ENCODE measurements at places on chromosomes 2 and 18.

DNA sequence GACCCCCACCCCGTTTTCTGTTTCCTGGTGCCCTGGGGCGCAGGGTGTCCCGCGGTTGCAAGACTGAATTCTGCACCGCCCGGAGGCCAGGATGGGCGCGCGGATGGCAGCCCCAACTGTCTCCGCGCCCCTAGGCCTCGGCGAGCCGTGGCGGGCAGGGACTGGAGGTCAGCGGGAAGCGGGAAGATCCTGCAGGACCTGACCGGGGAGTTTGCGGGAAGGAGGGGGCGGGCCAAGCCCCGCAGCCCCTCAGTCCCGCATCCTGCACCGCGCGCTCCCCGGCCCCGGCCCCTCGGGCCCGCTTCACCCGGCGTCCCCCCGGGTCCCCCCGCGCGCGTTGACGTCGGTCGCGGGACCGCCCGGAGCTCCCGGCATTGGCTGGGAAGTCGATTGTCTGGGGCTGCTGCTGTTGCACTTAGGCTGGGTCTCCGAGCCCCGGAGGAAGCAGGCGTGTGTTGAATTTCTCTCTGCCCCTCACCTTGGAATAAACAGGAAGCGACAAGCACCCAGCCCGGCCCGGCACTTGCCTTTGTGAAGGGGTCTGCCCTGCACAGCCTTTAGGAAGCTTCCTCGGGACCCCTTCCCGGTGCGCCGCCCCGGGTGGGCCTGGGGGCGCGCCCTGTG is at the start of gene LDLRAD4:
TSS of gene LDLRAD4 (plus strand) at position 393 of the 624 bp plus-strand sequence.
- peak; percentile 18 for DNase-seq

- no peak for DNase-seq
These were observed 334.7 kb upstream of the SLC39A10 start for GRCh38 chr2:195322324-195322723.

GRCh38 chr18:63322908-63323634 is 3.5 kb upstream of the BCL2 start:
- DNase-seq: peak; percentile 20

- DNase-seq: no peak
These were observed 191.0 kb upstream of the LRP1B start for GRCh38 chr2:142321706-142322280.

GRCh38 chr2:133025004-133025403 is 355.0 kb upstream of the LYPD1 start:
- DNase-seq: no peak

DNA sequence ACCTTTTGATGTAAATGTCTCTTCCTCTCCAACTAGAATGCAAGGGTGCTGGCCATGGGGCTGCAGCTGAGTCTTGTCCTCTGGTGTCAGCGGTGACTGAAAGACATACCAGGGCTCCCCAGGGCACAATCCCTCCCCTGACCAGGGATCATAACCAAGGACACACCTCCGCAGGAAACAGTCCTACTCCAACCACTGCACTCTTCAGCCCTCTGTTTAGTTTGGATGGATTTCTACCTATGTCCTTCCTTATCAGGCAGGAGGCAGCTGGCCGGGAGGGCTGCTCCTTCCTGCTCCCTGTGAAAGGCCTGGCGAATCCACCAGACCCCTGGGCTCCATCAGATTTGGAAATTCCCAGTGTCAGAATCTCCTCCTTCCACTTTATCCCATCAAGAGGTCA is 185.2 kb upstream of the ID2 start:
- no peak for DNase-seq

DNA sequence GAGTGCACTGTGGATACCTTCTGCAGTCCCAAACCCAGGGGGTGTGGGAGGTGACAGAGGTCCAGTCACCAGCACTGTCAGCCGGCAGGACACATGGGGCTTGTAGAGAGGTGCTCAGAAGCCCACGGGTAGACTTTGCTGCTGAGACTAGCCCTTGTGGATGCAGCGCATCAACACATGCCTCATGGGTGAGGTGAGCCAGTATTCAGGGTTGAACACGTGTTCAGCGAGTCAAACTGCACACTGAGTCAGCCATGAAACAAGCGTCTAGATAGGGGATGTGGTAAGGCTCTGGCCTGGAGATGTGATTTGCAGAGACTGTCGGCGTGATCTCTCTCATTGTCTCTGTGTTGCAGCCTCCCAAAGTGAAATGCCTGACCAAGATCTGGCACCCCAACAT is 35.8 kb upstream of the SCLY start:
- no peak for DNase-seq

DNA sequence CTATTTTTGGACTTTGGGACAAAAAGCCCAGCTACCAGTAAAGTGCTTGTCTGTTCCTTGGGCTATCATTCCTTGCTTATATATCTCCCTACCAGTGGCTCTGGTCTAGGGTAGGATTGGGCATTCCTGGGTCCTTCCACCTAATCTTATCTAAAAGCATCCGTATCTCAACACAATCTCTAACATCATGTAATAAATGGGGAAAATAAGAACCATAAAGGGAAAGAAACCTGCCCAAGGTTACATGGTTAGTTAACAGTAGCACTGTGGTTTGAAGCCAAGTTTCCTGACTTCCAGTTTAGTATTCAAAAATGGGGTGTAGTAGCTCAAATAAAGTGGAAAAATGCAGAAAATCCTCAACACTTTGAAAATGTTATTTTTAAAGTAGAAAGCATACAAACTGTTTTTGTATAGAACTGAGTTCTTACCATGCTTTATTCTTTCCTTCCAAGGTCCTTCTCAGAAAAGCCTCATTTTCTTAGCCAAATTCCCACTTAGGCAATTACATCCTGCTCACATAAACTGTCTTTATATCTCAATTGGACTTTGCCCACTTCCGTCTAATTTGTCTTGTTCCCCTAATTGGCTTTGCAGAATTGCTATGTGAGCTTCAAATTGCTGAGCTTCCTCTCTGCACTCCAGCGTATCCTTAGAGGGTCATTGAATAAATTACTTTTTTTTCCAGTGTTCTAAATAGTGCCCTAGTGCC is 273.1 kb upstream of the UBE2E3 start:
- no peak for DNase-seq

DNA sequence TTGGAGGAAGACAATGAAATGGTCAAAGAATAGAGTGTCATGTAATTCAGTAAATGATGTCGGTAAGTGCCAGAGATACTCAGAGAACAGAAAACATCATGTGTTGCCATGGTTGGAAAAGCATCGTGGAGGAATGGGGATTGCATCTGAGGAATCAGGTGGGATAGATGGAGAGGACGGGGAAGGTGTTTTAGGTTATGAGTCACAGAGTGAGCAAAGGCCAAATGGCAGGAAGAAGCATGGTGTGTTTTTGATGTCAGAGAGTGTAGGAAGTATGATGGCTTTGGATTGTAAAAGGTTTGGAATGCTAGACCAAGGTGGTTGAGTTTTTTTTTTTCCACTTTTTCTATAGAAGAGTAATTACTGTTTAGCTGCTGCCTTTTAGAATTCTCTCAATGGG is 27.5 kb upstream of the CD28 start:
- DNase-seq: no peak

GRCh38 chr2:138846216-138846821 is 66.1 kb upstream of the NXPH2 start:
- DNase-seq: no peak

DNA sequence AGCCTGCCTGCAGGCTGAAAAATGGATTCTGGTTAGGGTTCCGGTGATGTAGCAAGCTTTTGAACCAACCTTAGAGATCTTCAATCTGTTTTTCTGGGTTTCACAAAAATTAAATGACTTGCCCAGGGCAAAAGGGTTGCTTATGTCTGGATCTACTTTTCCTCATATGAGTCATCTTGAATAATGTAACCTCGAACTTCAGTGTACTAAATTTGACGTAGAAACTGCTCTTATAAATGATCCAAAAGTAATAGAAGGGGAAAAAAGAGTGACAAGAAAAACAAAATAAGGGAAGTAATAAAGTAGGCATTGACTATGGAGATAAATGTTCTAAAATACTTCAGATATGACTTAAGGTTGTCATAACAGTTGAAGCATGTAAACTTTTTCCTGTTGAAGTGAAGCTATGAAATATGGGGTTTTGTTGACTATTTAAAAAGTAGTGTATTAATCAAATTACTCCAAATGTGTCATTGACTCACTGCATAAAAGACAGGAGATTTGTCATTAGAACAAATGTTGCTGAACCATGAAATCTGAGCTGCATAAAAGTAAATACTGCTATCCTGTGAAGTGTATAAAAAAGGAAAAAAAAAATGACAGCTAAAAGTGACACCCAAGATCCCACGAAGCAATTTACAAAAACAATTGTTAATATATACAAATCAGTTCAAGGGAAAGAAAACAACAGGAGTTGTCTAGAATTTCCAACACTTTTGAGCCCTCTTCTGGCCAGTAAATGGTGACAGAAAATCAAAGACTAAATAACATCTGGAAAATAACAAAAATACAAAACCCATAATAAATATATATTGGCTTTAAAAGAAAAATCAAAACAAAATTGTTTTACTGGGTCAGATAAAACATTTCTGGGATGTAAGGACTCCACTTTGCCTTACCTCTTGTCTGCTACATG is 103.6 kb upstream of the SERPINE2 start:
- no peak for DNase-seq

DNA sequence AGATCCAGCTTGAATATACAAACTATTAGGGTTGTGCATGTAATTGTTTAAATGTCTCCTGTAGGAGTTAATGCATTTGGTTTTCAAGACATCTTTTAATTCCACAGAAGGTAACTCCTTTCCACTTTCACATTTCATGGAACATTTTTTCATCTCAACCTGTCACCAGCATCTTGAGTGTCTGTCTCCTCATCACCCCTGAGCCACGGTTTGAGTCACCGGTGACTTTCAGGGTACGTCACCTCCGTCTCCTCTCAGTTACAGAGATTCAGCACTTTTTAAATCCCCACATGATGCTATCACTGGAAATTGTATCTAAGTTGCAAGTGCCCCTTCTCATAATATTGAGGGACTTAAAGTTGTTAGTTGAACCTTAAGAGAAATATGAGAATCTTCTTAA is 25.3 kb downstream of the GPR55 start:
- peak; percentile 49 for DNase-seq

GRCh38 chr2:236728916-236729670 is 159.5 kb downstream of the ACKR3 start:
- no peak for DNase-seq

DNA sequence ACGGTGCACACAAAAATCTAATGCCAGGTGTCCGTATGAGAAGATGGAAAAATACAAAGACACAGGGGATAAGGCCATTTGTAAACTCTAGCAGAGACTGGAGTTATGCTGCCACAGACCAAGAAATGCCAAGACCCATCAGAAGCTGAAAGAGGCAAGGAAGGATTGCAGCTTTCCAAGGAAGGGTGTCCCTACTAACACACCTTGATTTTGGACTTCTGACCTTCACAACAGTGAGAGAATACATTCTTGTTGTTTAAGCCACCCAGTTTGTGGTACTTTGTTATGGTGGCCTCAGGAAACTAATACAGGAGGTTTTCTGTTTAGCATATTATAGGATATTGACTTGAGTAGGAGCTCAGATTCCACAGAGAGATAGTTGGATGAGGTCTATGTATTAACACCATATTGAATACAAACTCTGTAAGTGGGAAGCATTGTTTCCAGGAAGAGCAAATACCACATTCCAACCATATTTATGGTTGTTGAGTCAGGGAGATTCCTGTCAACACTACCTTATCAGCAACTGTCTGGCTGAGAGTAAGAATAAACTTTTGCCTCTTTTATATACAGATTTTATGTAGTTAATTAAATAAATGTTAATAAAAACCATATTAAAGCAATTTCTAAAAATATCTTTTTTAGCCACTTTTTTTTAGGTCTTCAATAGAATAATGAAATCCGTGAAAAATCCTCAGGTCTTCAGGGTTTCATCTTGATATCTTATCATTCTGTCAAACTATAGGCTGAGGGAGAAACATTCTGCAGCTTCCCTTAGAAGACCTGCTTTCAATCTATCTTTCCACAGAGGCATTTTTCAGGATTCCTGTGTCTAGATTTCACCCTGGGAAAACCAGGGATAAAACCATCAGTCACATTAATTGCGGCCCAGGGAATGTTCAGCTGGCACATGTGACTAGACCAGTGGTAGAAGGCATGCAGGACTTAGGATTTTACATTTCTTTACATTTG is 35.4 kb upstream of the HNMT start:
- no peak for DNase-seq

- DNase-seq: no peak
These were observed 16.0 kb upstream of the ASXL2 start for GRCh38 chr2:25894135-25894830.

- no peak for DNase-seq
These were observed 4.6 kb upstream of the ATOH8 start for GRCh38 chr2:85748985-85749875.

DNA sequence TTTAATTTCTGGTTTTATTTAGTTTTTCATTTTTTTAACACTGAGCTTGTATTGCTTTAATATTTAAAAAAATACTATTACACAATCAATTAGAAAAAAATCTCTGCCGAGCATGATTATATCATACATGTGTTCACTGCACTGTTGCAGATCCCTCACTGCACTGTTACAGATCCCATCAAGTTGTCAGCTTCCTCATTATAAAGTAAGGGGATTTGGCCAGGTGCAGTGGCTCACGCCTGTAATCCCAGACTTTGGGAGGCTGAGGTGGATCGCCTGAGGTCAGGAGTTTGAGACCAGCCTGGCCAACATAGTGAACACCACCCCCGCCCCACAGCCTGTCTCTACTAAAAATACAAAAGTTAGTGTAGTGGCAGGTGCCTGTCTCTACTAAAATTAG is 33.0 kb upstream of the METTL21A start:
- DNase-seq: no peak

DNA sequence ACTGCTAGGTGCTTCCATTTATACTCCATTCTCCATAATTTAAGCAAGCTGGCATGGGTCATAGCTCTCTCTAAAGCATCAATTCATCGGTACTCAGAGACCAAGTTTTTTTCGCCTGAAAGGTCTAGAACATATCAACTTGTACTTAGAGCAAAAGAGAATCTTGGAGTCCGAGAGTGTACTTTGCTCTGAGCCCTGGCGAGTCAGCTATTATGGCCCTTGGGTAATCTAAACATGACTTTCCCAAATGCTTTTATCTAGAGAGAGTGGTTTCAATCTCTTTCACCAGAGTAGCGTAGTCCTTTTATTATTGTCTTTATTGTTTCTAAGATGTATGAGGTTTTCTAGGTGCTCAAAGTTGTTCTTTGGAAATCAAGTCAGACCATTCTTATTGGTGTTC is 34.4 kb downstream of the MAIP1 start:
- no peak for DNase-seq

GRCh38 chr2:7169593-7169992 is 252.4 kb downstream of the RNF144A start:
- DNase-seq: no peak

GRCh38 chr18:77106331-77106730 is 26.3 kb downstream of the MBP start:
- peak; percentile 78 for DNase-seq

GRCh38 chr2:61214171-61214570 is 52.2 kb downstream of the C2orf74 start:
- DNase-seq: no peak

GRCh38 chr2:162261032-162261945 is 18.0 kb upstream of the FAP start:
- DNase-seq: no peak

DNA sequence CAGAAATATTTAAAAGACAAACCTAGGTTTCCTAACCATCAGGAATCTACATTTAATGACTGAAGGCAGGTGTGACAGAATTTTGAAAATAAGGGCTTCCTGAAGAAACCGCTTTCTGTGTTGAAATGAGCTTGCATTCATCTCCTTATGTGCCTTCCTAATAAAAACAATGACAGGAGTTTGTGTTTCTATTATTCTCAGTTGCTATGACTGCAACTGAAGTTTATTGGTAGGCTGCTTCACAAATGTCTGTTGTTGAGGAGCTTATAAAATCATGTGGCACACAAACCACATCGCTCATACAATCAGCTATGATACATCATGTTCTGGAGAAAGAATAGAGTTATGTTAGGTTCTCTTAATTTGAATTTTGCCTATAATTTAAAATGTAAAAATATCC is 362.7 kb upstream of the SLC8A1 start:
- DNase-seq: no peak
